ENCODE measurements at places on chromosomes 11 and 22.

DNA sequence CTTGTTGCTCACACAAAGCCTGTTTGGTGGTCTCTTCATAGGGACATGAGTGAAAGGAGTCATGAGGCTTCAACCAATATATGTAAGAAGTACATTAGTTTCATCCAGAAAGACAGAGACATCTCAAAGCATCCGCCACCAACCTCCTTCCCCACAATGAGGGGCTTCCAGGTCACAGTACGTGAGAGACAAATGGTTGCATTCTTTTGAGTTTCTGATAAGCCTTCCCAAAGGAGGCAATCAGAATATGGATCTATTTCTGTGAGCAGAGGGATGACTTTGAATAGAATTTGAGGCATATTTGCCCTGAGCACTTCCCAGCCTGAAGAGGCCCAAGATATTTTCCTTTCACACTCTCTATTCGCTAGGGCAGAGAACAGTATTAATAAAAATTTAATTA is 931.1 kb downstream of the FAM181B start:
- DNase-seq, result no peak

- DNase-seq, result no peak
Observed at GRCh38 chr11:44575288-44575672, 9.8 kb downstream of the CD82 start.

- peak; percentile 89 for DNase-seq
Observed at GRCh38 chr22:40898850-40899357, 37.0 kb upstream of the DNAJB7 start.

DNA sequence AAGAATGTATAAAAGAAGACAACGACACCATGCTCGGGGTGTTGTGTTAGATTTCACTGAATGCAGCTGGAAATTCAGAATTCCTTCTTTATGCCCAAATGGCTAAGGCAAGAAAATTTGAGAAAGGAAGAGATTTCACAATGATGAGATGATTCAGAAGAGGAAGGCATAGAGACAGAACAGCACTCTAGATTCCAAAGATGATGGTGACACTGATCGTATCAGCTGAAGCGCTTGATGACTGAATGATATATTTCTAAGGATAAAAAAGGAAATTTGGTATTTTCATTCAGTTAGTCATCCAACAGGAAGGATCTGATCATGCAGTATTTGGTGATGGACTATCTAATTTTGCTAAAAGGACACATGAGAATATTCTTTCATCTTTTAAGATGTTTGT is 189.2 kb downstream of the EFCAB6 start:
- no peak for DNase-seq

DNA sequence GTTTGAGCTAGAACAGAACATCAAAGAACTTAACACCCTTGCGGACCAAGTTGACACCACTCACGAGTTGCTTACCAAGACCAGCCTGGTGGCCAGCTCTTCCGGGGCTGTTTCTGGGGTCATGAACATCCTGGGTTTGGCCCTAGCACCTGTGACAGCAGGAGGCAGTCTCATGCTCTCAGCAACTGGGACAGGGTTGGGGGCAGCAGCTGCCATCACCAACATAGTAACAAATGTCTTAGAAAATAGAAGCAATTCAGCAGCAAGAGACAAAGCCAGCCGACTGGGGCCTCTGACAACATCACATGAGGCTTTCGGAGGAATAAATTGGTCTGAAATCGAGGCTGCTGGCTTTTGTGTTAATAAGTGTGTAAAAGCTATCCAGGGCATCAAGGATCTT is 8.7 kb downstream of the APOL5 start:
- no peak for DNase-seq

DNA sequence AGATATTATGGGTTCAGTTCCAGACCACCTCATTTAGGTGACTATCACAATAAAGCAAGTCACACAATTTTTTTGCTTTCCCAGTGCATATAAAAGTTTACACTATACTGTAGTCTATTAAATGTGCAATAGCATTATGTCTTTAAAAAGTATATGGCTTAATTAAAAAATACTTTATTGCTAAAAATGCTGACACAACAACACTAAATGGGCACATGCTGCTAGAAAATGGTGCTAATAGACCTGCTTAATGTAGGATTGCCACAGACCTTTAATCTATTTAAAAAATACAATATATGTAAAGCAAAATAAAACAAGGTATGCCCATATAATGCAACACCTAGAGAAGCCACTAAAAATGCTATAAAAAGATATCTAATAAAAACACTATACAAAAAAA is 27.1 kb upstream of the OR5AK2 start:
- DNase-seq, result no peak

- DNase-seq, result peak; percentile 72
Observed at GRCh38 chr22:39496131-39496838, 5.8 kb upstream of the MIEF1 start.

DNA sequence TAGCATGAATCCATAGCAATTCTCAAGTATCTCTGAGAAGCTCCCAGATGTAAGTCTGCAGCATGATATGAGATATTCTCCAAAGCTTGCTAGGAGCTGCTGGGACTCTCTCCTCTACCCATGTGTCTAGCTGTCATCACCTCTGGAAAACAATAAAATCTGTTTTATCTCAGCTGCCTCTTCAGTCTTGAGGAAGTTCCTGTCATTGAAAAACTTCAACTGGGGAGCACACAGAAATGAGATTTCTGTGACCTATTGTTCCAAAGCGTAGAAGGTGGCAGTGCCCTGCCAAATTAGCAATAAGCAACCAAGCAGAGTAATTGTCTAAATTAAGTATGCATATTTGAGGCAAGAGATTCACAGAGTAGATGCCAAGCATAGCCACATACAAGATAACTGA is 1380.6 kb upstream of the RAG2 start:
- DNase-seq, result no peak

DNA sequence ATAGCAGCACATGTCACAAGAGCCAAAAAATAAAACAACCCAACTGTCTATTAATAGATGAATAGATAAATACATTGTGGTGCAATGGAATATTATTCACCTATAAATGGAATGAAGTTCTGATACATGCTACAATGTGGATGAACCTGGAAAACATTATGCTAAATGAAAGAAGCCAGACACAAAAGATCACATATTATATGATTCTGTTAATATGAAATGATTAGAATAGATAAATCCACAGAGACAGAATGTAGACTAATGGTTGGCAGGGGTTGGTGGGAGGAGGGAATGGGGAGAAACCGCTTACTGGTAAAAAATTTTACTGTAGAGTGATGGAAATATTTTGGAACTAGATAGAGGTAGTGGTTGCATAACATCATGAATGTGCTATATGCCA is 32.9 kb upstream of the RRM1 start:
- no peak for DNase-seq

- DNase-seq, result no peak
Observed at GRCh38 chr11:92702805-92703448, 266.5 kb upstream of the MTNR1B start.

DNA sequence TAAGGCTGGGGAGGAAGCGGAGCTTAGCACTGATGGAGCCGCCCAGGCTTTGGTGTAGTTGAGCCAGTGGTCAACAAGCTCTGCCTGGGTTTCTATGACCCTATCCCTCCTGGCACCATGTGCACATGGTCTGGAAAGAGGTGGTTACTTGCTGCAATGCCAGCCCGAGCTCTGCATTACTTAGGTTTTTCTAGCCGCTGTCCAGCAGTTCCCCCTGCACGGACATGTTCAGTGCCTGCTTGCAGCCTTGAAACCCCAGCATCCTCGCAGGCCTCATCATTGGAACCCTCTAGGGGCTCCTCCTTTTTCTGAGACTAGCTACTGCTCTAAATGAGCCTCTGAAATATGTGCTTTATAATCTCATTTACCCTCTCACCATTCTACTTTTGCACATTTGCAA is 16.6 kb downstream of the CNTF start:
- no peak for DNase-seq

- no peak for DNase-seq
Observed at GRCh38 chr22:28710107-28710506, 30.5 kb upstream of the TTC28 start.

- DNase-seq, result no peak
Observed at GRCh38 chr11:58506935-58507334, 970 bp downstream of the OR5B21 start.

- no peak for DNase-seq
Observed at GRCh38 chr22:33440756-33441155, 382.6 kb upstream of the SYN3 start.

DNA sequence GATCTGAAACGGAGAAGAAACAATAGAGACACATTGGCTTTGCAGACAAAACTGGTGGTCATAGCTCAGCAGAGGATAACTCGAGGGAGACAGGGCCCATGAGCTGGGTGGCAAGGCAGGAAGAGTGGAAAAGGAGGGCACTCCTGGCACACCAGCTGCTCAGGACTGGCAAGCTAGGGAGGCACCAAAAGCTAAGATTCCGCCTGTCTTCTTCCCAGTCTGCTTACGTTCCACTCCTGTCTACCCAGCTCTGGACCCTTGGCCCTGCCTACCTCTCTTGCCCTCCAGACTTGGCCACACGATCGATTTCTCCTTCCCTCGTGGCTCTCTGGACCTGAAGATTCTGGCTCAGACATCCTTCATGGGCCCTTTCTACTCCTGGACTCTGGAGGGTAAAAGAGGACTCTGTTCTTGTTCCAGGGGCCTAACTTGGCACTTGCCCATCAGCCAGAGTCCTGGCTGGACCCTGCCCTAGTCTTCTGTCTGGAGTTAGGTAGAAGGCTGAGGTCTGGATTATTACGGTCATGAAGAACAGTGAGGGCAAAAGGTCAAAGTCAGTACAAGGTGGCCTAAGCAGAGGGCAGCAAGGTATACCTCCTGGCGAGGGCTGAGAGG is 115.2 kb upstream of the PITPNB start:
- DNase-seq, result no peak

GRCh38 chr11:68293708-68294107 is 18.7 kb upstream of the LRP5 start:
- no peak for DNase-seq

GRCh38 chr11:121930004-121930965 is 185.7 kb downstream of the BLID start:
- no peak for DNase-seq

DNA sequence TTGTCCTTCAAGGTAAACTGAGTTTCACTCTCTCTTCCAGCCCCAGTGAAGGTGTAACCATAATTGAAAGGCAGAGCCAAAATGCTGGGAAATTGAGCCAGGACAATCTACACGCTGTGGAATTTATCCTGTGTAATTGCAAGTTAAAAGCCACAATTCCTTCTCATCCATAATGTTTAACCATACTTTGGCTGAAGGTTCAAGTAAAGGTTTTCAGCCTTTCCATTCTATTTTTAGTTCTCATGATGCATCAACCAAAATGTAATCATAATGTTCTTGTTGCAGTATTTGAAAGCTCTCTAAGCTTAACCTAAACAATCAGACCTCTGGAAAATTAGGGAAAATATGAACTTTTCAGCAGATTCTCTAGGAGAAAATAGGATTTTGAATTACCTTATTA is 14.0 kb upstream of the ARHGAP42 start:
- no peak for DNase-seq

DNA sequence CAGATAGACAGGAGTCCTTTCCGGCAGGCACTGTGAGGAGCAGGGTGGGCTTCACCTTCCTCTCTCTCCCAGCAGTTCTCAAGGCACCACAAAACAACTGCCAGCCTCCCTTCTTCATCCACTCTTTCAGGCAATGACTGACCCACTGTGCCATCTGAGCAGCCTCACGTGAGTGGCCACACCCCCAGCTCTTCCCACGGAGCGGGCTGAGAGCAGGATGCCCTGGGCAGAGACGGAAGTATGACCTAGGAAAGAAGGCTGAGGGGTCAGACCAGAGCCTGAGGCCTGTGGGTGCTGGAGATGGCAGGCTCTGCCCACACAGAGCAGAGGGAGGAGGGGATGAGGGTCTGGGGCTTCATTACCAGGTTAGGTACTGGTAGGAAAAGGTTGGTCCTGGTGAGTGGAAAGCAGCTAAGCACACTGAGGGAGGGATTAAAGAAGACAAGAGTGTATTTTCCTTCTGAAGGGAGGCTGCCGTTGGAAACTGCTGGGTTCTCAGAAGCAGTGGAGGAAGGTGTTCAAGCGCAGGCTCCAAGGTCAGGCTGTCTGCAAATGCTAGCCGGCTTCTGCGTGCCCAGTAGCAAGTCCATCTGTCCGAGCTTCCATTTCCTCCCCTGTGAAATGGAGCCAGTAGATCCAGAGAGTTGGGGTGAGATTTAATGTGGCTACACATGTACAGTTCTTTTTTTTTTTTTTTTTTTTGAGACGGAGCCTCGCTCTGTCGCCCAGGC is 4.6 kb downstream of the NLRP6 start:
- DNase-seq, result no peak

DNA sequence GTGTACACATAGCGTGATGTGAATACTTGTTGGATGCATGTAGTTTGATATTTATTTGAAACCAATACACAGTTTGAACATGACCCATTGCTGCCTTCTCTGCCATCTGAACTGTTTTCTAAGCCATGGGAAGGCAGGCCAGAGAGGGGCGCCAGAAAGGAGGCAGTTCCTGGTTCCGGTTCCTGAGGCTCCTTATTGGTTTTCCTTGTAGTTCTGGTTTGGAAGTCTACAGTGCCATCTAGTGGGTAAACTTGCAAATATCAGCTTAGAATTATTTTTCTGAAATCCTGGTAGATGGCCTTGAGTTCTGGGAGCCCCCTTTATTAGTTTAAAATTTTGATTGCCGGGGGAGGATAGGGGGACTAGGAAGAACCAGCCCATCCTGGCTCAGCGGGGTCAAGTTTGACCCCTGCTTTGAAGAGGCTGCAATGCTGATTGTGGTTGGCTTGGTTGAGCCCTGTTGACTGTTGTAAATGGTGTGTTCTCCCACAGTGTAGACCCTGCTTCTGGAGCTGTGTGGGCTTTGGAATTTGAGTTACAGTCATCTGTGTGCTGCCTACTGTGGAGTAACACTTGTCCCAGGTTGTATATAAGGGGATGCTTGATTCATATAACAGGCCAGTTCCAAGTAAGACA is 48.4 kb downstream of the GRAMD1B start:
- peak; percentile 31 for DNase-seq

- no peak for DNase-seq
Observed at GRCh38 chr11:114614127-114614720, 18.6 kb upstream of the NXPE4 start.

DNA sequence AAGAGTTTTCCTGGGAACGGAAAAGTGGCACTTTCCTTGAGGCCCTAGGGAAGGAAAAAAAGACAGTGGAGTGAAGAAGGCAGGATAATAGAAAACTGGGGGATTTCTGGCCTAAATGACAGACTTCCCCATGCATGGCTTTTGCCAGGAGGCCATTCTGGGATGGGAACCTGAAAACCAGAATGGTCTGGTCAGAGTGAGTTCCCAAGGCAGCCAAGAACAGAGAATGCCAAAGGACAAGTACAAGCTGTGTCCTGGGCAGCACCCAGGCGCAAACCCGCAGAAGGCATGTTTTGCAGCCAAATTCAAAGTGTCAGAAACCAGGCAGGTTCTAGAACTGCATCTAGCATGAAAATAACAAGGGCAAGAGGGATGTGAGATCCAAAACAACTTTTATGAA is 162.4 kb downstream of the SPON1 start:
- no peak for DNase-seq

GRCh38 chr11:121596195-121597155 is 143.7 kb upstream of the SORL1-AS1 start:
- no peak for DNase-seq

- no peak for DNase-seq
Observed at GRCh38 chr11:76293189-76293631, 86.9 kb upstream of the WNT11 start.

Measured in hematopoietic multipotent progenitor cell treated with erythropoietin and hydrocortisone succinate and interleukin-3 and kit ligand, for 15 days (in vitro differentiated cells).